ENCODE measurements at places on chromosomes 16 and 17. TPM values are rescaled to one million over a fixed set of nuclear protein-coding genes. Genes with fewer than 3 reads are reported as not detected.
A peak's percentile ranks its signal among the peaks of the same experiment; 100 is the strongest.

Gene CEMP1
- total RNA-seq = 0.32 TPM

DNA sequence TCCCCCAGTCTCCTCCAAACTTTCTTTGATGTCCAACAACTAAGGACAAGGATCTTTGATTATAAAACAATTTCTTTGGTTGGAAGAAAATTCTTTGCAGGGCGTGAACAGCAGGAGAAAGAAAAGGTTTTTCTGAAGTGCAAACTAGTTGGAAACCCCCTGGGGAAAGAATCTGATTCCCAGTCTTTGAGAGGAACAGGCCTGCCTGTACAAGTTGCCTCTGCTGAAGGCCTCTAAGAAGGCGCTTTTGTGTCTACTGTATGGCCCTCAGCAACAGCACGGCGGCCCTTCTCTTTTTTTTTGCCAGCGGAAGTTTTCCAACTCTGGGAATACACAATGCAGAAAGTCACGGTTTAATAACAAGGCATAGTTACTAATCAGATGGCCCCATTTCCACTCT lies 14.0 kb downstream of the RNF43 start:
- H3K4me1 ChIP-seq = peaks cover 48% of the 10 kb centered on the region
- H3K27me3 ChIP-seq = peaks cover 82% of the 10 kb centered on the region
- no peaks in the 10 kb centered on the region for H3K36me3 ChIP-seq
- no peak for DNase-seq
- peak overlapping the region; percentile 24 for H3K4me3 ChIP-seq

Gene CSH1
- total RNA-seq = not detected

DNA sequence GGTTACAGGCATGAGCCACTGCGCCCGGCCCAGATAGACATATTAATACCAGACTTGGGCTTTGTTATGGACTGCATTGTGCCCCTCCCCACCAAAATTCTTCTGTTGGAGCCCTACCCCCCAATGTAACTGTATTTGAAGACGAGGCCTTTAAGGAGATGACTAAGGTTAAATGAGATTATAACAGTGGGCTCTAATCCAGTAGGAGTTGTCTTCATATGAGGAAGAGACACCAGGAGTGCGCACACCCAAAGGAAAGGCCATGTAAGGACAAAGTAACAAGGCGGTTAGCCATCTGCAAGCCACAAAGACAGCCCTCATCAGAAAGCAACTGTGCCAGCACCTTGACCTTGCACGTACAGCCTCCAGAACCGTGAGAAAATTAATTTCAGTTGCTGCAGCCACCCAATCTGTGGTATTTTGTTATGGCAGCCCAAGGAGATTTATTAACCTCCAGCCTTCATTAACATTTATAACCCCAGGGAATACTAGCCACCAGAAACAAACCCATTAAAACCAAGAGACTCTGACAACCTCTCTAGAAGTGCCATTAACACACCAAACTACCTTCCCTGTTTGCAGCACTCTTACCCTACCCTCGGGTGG lies 107.6 kb downstream of the TTC19 start:
- H3K4me1 ChIP-seq = no peaks in the 10 kb centered on the region
- no peak for DNase-seq
- peaks cover 25% of the 10 kb centered on the region for H3K36me3 ChIP-seq
- H3K27ac ChIP-seq = no peak overlapping the region
- H3K4me3 ChIP-seq = no peak overlapping the region
- no peaks in the 10 kb centered on the region for H3K27me3 ChIP-seq

DNA sequence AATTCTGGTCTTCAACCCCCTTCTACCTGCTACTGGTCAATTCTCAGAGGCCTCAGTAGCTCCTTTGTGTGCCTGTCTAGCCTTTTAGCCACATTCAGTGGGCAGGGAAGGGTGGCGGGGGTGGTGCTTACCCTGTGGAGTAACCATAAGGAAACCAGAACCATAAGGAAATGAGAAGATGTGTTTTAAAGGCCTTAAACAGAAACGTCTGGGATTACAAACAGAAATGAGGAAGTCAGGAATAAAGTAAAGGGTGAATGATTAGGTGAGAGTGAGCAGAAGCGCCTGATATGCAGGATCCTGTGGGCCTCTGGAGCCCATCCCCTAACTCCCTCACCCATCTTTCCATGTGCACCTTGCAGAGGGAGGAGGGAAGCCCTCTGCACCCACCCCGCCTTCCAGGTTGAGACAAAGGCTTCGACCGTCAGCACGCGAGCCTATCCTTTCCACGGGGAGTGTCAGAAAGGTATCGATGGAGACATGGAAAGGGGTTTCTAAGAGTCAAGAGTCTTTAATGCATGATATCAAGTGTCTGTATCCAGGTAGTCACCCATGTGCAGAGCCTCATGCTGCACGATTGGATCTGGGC lies 20.4 kb downstream of the KIAA0513 start:
- 0 out of 2 replicates have a peak, but pooled peaks cover 5% of the 10 kb centered on the region for H3K4me1 ChIP-seq
- no peaks in the 10 kb centered on the region for H3K27me3 ChIP-seq
- no peak overlapping the region for H3K27ac ChIP-seq
- no peak for DNase-seq

DNA sequence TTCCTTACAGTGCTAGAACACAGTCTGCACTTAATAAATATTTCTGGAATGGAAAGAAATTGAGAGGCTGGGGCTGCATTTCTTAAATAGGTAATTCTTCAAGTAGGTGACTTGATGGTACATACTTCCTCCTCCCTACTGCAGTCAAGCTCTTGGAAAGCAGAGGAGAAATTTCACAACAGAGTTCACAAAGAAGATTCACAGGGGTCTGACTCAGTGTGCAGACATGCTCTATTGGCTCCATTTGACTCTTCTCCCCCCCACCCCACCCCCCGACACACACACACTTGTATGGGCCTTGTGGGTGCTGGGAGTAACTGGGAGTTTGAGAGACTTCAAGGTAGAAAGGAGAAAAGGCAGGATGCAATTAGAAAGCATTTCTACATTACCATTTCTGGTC lies 6.2 kb upstream of the MYOCD start:
- H3K27me3 ChIP-seq = peaks cover 12% of the 10 kb centered on the region
- no peak overlapping the region for H3K27ac ChIP-seq
- no peaks in the 10 kb centered on the region for H3K36me3 ChIP-seq
- H3K4me3 ChIP-seq = no peak overlapping the region
- no peaks in the 10 kb centered on the region for H3K4me1 ChIP-seq

Gene CACNG4
- total RNA-seq = 2.3 TPM

- no peak for DNase-seq
- no peaks in the 10 kb centered on the region for H3K36me3 ChIP-seq
- H3K4me1 ChIP-seq = peaks cover 5% of the 10 kb centered on the region
- H3K27me3 ChIP-seq = no peaks in the 10 kb centered on the region
These were observed 34.7 kb downstream of the ADCY7 start for GRCh38 chr16:50300942-50301625.

DNA sequence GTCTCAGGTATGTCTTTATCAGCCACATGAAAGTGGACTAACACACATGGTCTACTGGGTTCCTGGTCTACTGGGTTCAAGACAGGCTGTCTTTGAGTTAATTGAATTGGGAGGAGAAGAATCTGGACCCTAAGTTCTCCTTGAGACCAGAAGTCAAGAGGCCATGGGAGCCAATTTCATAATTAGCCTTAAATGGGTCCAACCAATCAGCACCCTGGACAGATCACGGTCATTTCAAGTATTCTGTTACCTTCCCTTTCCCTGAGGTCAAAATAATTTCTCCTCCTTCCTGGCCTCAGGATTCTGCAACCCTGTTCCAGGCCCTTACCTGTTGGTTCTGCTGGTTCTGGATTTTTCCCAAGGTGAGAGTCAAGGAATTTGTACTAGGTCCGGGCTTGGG lies 23.8 kb downstream of the OSBPL7 start:
- H3K27me3 ChIP-seq = peaks cover 25% of the 10 kb centered on the region
- H3K27ac ChIP-seq = no peak overlapping the region
- H3K4me3 ChIP-seq = no peak overlapping the region
- no peaks in the 10 kb centered on the region for H3K4me1 ChIP-seq

Gene CCL7
- total RNA-seq = not detected

- H3K27me3 ChIP-seq = no peaks in the 10 kb centered on the region
- peaks cover 16% of the 10 kb centered on the region for H3K4me1 ChIP-seq
- no peak overlapping the region for H3K4me3 ChIP-seq
- no peak for DNase-seq
- H3K36me3 ChIP-seq = no peaks in the 10 kb centered on the region
These were observed 28.3 kb upstream of the GPRC5C start for GRCh38 chr17:74403512-74404137.

- DNase-seq = no peak
- no peaks in the 10 kb centered on the region for H3K27me3 ChIP-seq
- no peaks in the 10 kb centered on the region for H3K4me1 ChIP-seq
- no peak overlapping the region for H3K4me3 ChIP-seq
These were observed 190.3 kb downstream of the RBFOX3 start for GRCh38 chr17:79420318-79421243.

Gene TNK1
- 10.7 TPM for total RNA-seq

DNA sequence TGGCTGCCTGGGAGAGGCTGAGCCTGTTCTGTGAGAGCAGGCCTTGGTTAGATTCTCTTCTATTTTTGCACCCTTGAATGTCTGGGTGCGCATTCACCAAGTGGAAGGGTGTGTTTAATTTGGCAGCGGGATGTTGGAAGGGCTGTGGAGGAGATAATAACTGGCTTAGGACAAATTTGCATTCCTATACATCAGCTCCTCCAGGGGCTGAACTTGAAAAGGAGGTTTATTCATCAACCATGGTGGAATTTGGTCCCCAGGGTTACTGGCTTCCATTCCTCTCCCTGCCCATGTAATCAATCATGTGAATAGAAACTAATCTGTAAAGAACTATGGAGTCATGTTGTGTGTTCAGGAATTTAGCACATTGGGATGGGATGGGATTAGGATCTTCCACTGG lies 100.2 kb upstream of the FOXF1 start:
- peaks cover 7% of the 10 kb centered on the region for H3K27me3 ChIP-seq
- no peak overlapping the region for H3K4me3 ChIP-seq
- DNase-seq = no peak
- H3K27ac ChIP-seq = no peak overlapping the region
- peaks cover 19% of the 10 kb centered on the region for H3K36me3 ChIP-seq

Gene KRT39
- total RNA-seq = not detected

DNA sequence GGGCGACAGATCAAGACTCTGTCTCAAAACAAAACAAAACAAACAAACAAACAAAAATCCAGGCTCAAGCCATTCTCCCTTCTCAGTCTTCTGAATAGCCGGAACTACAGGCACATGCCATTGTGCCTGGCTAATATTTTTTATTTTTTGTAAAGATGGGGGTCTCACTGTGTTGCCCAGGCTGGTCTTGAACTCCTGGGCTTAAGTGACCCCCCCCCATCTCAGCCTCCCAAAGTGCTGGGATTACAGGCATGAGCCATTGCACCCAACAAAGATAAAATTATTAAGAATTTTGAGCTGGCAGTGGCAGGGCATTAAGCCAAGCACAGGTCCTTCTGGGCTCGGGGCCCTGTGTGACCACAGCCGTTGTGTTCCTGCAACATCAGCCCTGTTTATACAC lies 69.9 kb upstream of the CBX4 start:
- H3K4me1 ChIP-seq = peaks cover 10% of the 10 kb centered on the region
- H3K27me3 ChIP-seq = peaks cover 2% of the 10 kb centered on the region
- H3K4me3 ChIP-seq = no peak overlapping the region

DNA sequence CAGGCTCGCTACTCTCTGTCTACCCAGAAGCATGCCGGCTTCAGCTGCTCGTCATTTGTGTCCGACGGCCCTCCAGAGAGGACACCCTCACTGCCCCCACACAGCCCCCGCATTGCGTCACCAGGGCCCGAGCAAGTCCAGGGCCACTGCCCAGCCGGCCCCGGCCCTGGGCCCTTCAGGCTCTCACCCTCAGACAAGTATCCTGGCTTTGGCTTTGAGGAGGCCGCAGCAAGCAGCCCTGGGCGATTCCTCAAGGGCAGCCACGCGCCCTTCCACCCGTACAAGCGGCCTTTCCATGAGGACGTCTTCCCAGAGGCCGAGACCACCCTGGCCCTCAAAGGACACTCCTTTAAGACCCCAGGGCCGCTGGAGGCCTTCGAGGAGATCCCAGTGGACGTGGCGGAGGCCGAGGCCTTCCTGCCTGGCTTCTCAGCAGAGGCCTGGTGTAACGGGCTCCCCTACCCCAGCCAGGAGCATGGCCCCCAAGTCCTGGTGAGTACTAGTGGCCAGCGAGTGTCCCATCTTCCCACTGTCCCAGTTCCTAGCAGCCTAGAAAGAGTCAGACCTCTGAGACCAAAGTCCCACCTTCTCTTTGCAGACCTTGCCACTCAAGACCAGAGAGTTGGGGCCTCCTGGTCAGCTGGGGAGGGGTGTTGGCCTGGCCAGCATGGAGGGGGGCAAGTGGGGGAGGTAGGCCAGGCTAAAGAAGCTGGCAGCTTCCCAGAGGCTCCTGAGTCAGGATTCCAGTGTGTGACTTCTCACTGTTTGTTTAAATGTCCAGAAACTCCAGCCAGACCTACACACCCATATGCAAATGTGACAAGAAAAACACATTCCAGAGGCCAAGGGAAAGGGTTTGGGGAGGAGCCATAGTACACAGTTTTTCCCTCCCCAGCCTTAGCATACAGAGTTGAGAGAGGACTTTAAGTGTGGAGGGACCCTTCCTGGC lies 18.6 kb downstream of the FOXN1 start:
- no peak overlapping the region for H3K27ac ChIP-seq
- peaks cover 3% of the 10 kb centered on the region for H3K4me1 ChIP-seq
- H3K27me3 ChIP-seq = no peaks in the 10 kb centered on the region
- DNase-seq = no peak

Gene DDX52
- total RNA-seq = 29.8 TPM

DNA sequence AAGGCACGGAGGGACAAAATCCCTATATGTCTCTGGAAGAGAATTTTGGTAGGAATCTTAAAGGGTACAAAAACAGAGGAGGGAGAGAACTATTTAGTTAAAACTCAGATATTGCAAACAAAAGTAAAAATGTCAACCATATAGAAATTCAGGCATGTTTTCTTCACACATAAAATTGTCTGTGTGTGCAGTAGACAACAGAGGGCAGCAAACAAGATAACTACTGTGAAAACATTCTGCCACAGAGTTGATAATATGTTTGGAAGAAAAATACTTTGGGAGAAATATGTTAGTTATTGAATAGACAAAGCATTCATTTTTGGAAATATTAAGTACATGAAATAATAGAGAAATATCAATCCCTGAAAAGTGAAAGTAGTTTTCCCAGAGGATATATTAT lies 56.2 kb downstream of the SNX11 start:
- H3K27ac ChIP-seq = no peak overlapping the region
- no peak overlapping the region for H3K4me3 ChIP-seq
- peaks cover 48% of the 10 kb centered on the region for H3K4me1 ChIP-seq
- no peak for DNase-seq
- H3K36me3 ChIP-seq = no peaks in the 10 kb centered on the region

Data from WTC11 (cell line).